ENCODE measurements at places on chromosomes 5 and 9.

DNA sequence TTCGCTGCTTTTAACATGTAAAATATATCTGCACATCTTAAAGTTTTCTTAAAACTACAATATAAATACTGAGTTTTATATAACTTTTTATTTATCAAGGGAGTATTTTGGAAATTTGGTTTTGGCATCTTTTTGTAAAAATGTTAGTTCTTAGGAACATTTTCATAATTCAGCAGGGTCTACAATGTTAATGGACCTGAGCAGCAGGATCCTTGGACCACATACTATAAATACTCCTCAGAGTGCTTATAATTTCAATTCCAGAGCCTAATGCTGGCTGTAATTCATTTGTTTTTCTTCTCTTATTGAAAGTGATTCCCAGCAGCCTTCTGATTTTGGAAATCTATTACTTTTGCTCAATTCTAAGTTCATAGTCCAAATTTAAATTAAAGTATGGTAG lies 1216.2 kb downstream of the MAT2B start:
- no peak for DNase-seq

GRCh38 chr5:54073735-54074134 lies 236.6 kb downstream of the ARL15 start:
- no peak for DNase-seq

- no peak for DNase-seq
These were observed 156.0 kb downstream of the ZNF462 start for GRCh38 chr9:107018861-107019545.

DNA sequence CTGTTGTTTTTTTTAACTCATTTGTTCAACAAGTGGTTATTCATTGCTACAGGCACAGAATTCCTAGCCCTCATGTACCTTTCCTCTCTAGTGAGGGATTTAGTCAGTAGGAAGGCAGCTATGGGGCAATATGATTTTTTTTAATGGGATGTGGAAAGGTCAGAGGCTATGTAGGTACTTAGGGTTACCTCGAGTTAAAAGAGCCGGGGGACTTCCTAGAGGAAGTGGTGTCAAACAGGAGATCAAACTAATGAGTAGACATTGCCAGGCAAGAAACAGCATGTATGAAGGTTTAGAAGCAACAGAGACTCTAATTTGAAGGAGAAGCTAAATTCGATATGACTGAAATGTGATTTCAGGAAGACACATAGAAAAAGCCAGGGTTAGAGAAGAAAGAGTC lies 50.7 kb downstream of the ITGA2 start:
- DNase-seq: no peak

GRCh38 chr5:59117320-59117719 lies 534.4 kb downstream of the RAB3C start:
- no peak for DNase-seq

- DNase-seq: no peak
These were observed 186.5 kb downstream of the OSTF1 start for GRCh38 chr9:75274781-75275180.

GRCh38 chr9:113651896-113652295 lies 188.4 kb downstream of the RGS3 start:
- DNase-seq: no peak

DNA sequence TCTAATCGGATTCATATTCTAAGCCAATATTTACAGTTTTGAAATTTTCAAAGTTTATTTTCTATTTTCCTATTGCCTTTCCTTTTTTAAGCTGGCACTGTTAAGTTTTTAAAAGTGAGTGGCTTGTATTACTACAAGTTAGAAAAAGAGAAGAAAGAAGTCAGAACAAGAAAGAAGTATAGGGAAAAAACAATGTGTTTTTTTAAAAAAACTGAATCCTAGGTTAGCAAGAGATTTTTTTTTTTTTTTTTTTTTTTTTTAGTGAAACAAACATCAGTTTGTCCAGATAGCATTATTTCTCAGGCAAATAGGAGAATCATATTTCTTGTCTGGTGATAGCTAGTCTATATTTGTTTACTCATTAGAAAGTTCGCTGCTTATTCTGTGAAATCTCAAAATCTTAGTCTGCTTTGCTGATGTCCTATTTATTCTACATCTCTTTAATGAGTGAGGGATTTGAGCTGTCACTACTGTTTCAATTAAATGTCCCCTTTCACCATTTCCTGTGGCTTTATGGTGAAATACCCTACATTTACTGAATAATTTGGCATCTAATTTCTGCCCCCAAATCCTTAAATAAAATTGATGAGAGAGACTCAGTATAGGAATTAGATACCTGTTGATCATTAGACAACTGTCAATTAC lies 19.1 kb upstream of the LMNB1 start:
- no peak for DNase-seq

- DNase-seq: no peak
These were observed 30.4 kb downstream of the KCNIP1 start for GRCh38 chr5:170534177-170534576.

GRCh38 chr5:81755320-81755719 lies 4.4 kb upstream of the SSBP2 start:
- no peak for DNase-seq

DNA sequence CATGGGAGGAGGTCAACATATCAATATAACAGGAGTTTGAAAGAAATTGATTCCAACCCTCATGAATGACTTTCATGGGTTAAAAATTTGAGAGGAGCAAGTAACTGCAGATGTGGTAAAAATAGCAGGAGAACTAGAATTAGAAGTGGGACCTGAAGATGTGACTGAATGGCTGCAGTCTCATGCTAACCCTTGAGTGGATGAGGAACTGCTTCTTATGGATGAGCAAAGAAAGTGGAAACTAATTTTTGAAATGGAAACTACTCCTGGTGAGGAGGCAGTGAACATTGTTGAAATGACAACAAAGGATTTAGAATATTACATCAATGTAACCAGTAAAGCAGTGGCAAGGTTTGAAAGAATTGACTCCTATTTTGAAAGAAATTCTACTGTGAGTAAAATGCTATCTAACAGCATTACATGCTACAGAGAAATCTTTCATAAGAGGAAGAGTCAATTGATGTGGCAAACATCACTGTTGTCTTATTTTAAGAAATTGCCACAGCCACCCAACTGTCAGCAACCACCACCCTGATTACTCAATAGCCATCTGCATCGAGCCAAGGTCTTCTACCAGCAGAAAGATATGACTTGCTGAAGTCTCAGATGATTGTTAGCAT lies 1683.2 kb downstream of the MAT2B start:
- DNase-seq: no peak

DNA sequence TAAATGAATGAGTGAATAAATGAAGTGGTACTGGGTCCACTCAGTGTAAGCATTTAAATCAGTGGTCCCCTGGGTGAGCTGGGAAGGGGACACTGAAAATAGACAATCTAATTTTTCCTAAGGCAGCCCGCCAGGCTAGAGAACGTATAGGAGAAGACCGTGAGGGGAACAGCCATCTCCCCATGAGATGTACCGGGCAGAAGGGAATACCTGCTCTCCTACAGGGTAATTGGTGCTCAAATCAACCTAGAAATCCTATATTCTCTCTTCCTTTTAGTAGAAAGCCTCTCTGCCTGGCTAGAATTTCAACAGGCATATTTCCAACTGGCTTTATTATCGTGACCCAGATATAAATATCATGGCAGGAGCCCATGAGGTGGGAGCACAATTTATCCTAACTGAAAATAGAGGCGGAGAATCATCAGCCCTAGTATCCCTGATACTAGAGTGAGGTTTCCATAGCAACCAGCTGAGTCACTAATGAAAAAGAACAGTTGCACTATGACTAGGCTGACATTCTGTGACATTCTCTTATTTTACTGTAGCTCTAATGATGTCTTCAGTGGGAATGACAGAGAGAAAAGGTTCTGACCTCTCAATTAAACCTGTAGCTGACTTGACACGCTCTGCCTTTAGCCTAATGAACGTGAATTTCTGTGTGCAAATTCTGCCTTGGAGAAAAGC lies 96.5 kb upstream of the CAST start:
- peak; percentile 34 for DNase-seq

- DNase-seq: no peak
These were observed 316.3 kb upstream of the POU5F2 start for GRCh38 chr5:94057655-94058054.

GRCh38 chr9:130985029-130985428 lies 23.9 kb upstream of the LAMC3 start:
- no peak for DNase-seq

GRCh38 chr5:56639476-56639875 lies 175.9 kb upstream of the MAP3K1 start:
- DNase-seq: no peak

DNA sequence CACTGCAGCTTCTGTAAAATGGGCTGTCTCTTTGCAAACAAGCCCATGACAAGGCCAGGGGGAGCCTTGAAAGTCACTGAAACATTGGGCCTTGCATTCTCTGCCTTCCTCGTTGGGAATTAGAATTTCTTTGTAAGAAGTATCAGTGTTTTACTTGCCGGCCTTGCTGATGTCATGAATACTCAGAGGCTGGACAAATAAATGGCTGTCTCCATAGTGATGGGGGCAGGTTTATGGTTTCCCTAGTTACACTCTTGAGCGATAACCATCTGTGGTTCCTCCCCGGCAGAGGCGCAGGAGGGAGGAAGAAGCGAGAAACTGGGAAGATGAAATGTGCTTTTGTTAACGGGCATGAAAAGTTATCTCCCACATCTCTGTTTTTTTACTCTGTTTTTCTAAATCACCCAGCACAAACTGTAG lies 272.7 kb upstream of the PANK3 start:
- DNase-seq: no peak

GRCh38 chr5:11420969-11421368 lies 483.3 kb downstream of the CTNND2 start:
- no peak for DNase-seq

DNA sequence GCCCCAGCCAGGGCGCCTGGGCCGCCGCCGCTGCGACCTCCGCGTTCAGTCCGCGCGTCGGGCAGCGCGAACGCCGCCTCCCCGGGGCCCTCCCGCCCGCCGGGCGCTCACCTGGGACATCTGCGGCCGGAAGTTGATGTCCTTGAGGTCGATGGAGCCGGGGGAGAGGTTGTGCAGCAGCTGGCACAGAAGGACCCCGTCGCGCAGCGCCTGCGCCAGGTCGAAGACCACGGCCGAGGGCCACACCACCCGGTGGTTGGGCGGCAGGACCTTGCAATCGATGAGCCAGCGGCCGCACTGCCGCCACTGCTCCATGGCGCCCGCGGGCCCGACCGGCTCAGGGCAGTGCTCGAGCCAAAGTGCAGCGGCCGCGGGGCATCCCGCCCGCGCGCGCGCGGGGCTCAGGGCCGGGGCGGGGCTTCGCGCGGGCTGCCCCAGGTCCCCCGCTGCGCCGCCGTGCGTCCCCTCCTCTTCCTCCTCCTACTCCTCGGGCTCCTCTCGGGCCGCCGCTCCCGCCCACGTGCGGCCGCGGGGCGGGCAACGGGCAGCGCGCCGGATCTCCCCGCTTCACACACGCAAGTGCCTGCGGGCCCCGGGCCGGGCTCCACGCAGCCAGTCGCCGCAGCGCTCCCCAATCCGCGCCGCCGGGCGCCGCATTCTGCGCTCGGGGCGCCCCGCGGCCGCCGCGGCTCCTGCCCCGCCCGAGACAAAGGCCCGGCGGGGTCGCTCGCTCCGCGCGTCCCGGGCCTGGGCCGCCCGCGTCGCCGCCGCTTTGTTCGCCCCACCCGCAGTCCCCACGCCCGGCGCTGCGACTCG lies at the start of gene VAV2:
VAV2 (minus strand) TSS at position 361 of the 816 bp plus-strand sequence; CDS start at position 315, 46 bp downstream.
- DNase-seq: no peak

DNA sequence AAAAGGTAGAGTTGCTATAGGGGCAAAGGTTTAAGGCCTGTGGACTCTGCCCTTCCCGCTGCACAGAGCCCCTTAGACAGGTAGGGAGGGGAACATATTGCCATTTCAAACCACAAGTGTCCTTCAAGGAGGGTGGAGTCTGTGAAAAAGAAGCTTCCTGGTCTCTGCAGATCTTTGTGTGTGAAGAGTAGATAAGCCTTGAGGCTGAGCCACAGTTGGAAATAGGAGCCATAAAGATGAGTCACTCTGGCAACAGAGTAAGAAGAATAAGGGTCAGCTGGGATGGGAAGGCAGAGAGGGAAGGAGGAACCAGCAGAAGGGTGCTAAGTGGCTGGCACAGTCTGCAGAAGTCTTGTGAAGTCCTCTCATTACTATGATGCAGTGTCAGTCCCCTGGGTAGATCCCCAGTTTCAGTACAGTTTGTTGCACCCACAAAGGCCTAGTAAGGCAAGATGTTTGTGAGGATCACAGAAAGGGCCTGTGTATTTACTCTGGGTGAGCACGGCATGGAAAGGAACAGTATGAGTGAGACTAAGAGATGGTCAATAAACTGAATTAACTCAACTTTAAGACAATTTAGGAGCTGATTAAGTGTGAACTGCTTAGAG lies 18.1 kb downstream of the GRXCR2 start:
- no peak for DNase-seq

GRCh38 chr5:124238350-124238749 lies 508.1 kb downstream of the ZNF608 start:
- no peak for DNase-seq

DNA sequence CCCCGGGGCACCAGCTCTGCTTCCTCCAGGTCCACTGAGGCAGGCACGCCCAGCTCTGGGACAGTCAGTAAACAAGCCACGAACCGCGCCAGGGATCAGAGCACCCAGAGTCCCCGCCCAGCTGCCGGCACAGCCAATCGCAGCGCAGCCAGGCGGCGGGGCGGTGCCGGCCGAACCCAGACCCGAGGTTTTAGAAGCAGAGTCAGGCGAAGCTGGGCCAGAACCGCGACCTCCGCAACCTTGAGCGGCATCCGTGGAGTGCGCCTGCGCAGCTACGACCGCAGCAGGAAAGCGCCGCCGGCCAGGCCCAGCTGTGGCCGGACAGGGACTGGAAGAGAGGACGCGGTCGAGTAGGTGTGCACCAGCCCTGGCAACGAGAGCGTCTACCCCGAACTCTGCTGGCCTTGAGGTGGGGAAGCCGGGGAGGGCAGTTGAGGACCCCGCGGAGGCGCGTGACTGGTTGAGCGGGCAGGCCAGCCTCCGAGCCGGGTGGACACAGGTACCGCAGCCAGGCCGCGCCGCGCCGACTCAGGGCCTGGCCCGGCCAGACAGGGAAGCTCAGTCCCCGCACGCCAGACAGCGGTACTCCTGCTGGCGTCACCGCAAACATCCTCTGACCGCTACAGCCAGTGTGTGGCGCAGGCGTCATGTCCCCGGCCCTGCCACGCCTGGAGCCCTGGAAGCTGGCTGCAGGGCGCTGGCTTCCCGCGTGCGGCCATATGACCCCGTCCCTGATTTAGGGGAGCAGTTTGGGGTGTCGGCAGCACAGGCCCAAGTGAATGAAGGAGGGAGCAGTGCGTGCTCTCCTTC lies at the start of gene CTSL:
CTSL (plus strand) TSS at position 220 of the 810 bp plus-strand sequence. CDS start 1,485 bp downstream, outside the sequence.
- no peak for DNase-seq

DNA sequence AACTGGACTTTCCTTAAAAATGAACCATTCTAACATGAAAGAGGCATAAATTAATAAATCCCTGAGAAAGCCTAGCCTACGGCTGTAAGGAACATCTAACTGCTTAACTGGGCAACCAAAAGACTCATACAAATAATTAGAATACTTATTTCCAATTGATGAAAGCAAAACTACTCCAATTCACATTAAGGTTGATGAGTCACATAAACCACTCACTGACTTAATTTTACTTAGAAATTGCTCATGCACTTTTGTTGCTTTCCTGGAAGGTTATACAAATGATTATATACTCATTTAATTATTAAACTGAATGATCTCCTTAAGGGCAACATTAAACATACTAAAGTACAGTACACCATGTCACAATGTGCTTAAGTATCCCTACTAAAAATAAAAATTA lies 101.9 kb downstream of the NFIB start:
- DNase-seq: no peak

Data from COR-L47 (cell line).